ENCODE measurements at places on chromosomes 1 and 21.
A peak's percentile ranks its signal among the peaks of the same experiment; 100 is the strongest.

DNA sequence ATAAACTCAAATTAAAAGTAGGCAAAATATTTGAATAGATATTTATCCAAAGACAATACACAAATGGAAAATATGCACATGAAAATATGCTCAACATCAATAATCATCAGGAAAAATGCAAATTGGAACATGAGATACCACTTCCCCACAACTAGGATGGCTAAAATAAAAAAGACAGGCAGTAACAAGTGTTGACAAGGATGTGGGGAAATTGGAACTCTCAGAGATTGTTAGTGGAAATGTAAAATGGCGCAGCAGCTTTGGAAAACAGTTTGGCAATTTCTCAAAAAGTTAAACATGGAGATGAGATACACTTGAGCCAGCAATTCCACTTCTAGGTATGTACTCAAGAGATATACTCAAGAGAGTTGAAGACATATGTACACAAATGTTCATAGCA, 48.8 kb downstream of the NAV1 start:
- no peak for DNase-seq

DNA sequence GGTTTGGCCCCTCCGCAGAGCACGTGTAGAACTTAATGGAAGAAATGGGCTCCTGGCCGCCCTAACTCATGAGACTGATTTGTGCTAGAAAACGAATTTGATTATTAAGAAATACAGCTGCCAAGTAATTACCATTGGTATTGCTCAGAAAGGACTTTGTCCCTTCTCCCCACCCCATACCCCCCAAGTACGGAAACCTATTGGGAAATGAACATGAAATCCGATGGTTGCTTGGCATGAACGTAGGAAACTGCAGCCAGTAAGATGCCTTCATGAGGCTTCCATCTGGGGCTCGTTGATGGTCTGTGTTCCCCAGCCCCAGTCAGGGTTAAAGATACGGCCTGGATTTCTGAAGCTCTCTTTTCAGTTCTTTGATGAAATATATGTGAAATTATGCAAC, 21.4 kb downstream of the PER3 start:
- no peak for DNase-seq

GRCh38 chr1:36384542-36385409, 948 bp downstream of the STK40 start:
- no peak for DNase-seq

- no peak for DNase-seq
Measured at GRCh38 chr1:174825127-174825526, 174.6 kb upstream of the CACYBP start.

GRCh38 chr1:23613191-23614031, 54.1 kb upstream of the ID3 start:
- no peak for DNase-seq

DNA sequence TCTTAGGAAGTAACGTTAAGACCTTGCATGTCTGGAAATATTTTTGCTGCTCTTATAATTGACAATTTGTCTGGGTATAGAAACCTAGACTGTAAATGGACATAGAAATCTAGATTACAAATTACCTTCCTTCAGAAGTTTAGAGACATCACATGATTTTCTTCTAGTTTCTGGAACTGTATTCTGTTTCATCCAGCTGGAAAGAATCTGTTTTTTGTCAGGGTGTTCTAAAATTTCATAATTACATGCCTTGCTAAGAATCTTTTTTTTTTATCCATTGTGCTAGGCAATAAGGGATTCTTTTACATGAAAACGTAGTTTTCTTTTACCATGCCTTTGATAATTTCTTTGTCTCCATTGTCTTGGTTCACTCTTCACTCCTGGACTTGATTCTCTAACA, 20.7 kb upstream of the S100A7 start:
- no peak for DNase-seq

DNA sequence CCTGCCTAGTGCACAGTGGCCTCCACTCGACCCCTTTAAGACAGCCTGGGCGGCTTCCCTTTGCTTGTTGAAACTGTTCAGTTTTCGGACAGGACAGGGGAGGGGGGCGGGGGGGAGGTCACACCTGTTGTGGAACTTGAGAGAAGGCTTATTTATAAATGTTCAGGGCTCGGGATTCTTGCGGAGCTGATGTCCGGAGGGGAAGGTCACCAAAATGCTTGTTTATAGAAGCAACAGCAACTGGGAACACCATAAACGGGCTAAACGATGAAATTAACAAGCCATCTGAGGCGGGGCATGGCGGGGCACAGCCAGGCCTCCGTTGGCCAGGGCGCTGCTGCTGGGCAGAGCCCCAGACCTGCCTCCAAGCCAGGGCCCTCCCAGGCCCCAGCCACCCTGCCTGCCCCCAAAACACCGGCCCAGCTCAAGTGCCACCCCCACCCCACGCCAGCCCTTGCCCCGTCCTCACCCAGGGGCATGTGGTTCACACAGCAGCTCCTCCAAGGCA, 59.8 kb upstream of the CASZ1 start:
- no peak for DNase-seq

DNA sequence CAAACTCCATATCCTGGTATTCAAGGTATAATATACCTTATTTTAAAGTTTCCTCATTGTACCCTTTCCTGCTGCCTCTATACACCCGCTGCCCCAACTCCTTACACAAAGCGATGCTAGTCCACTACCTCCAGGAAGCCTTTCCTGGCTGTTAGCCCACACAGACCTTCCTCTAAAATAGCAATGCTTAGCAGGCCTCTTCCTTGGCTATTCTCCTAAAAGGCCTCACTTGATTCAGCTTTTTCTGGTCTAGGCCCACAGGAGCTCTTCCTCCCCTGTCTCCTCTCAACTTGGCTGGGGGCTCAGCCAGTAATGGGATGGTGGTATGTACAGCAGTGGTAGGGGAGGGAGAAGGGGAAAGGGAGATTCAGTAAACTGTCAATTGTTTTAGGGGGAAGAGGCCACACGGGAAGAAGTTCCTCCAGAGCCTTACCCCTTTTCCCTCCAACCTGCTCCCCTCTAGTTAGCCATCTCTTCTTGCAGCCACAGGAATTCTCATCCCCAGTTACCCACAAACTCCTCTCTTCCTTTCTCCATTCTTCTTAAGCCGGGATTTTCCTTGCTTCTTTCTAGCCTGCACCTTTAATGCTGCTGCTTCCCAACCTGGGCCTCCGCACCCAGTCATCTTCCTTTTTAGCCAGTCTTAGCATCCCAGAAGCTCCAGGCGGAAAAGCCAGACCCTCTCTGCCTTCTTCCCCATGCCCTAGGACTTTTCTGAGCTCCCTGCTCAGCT, 2.6 kb downstream of the LRRC41 start:
- DNase-seq = no peak

- no peak for DNase-seq
Measured at GRCh38 chr21:36171741-36172331, 15.2 kb downstream of the DOP1B start.

DNA sequence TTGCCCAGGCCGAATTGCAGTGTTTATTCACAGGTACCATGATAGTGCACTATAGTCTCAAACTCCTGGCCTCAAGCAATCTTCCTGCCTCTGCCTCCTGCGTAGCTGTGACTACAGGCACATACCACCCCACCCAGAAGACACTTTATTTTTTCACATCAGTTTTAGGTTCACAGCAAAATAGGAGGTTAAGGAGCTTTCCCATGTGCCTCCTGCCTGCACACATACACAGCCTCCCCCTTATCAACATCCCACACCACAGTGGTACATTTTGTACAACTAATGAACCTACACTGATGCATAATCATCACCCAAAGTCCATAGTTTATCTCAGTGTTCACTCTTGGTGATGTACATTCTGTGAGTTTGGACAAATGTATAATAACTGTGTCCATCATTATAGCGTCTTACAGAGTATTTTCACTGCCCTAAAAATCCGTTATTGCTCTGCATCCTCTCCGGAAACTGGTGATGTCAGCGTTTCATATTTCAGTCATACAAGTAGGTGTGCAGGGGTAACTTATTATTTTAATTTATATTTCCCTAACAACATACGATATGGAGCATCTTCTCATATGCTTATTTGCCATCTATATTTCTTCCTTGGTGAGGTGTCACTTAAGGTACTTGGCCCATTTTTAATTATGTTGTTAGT, 23.2 kb downstream of the OR13G1 start:
- no peak for DNase-seq

GRCh38 chr1:29591601-29592260, 355.4 kb downstream of the PTPRU start:
- DNase-seq = no peak

DNA sequence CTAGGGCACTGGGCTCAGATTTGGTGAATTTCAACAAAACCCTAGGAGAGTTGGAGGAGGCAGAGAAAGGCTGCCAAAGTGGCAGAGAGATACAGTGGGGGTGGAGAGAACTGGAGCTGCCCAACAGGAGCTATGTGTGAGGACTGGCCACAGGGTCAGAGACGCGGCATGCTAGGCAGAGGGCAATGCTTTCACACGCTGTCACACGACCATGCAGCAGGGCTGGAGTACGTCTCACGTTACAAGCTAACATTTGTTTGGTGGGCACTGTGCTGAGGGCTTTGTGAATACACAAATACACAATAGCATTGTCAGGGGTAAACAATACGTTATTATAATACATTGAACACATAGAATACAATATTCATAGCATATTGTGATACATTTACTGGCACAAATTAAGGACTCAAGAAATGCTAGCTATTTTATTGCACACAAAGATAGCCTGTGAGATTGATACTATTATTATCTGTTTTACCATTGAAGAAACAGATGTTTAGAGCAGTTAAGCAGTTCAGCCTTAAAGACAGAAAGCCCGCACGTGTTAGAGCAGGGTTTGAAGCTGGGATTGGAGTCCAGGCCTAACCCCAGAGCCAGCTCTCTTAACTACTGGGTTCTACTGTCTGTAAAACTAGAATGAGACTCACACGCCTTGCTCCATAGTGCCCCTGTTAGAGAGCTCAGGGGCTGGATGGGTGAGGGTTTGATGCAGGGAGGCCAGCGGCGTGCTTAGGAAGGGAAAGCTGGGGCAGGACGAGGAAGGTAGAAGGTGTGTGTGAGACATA, 4.5 kb downstream of the RAB7B start:
- no peak for DNase-seq

DNA sequence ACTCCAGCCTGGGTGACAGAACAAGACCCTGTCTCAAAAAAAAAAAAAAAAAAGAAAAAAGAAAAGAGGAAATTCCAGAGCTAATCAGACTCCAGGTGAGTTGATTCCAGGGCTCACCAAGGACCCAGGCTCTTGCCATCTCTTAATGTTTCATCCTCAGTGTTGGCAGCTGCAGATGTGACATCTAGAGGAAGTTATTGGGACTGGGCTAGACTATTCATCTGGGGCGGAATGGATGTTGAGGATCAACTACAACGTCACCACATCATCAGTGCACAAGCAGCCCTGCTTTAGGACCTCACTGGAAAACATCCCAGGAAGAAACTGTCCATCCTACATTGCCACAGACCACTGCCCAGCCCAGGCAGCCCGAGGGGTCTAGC, 28.6 kb upstream of the PARP1 start:
- DNase-seq = no peak

DNA sequence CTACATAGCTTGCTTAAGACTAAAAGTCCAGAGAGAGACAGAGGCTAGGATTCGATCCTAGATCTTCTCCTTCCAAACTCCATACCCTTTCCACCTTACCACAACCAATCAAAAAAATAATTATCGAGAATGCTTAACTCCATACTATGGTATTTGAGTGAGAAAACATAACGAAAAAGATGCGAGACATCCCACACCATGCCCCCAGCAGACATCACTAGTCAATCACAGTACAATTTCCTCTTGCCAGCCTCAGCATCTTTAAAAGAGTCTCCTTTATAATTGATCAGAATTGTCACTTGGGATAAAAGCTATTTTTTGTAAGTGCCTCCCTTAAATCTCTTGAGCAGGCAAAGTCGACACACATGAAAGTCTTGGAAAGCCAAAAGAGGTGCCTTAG, 875 bp downstream of the NCF2 start:
- DNase-seq = no peak

- peak; percentile 43 for DNase-seq
Measured at GRCh38 chr1:29380532-29380931, 144.2 kb downstream of the PTPRU start.

DNA sequence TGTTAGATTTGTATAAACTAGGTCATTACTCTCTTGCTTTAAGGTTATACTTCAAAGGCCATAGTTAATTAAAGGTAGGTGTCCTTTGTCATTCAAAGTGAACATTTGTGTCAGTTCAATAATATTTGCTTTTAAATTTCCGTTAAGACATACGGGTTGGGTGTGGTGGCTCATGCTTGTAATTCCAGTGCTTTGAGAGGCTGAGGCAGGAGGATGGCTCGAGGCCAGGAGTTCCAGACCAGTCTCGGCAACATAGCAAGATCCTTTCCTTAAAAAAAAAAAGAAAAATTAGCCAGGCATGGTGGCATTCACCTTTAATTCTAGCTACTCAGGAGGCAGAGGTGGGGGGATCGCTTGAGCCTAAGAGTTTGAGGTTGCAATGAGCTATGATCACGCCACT, 80.4 kb downstream of the KIF26B start:
- no peak for DNase-seq

DNA sequence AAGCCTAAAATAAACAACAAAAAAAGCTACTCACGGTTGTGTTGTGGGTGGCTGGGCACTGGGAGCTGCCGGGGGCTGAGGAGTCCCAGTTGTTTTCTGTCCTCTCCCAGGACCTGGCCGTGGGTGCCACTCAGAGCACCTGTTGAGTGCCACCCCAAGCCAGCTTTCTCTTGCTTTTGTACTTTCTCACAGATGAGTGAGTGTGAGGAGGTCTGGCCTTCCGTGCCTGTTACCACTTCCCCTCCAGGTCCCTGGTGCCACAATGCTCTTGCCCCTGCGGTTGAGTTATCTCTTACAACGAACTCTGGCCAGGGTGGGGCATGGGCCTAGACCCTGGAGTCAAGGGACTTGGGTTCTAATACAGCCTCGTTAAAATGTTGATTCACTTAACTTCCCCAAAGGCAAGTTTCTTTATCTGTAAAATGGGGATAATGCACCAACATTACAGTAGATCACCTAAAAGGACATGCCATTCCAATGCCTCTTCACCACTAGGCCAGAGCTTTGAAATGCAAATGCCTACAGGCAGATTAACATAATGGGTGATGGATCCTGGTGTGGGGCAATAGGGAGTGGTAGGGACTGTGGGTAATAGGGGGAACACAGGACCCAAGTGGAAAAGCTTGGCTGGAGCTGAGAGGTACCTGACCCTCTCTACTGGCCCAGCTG, at the start of gene CNR2:
Gene CNR2 (minus strand): TSS at position 151 of the 669 bp plus-strand sequence. CDS start 37,745 bp downstream, outside the sequence.
- no peak for DNase-seq

DNA sequence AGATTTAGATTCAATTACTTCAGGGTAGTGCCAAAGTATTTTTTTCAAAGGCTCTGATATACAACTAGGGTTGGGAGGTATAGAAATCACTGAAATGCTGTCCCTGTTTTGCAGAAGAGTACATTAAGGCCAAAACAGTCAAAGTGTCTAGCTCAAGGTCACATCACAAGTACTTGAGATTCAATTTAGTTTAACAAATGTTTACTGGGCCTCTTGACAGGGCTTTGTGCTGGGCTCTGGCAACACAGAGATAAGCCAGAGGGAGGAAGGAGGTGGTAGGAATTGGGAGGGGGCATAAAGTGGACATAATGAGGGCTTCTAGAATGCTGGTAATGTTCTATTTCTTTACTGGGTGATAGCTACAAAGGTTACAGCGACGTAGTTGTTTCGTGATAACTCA, 2.3 kb upstream of the SLC9A1 start:
- no peak for DNase-seq

- DNase-seq = no peak
Measured at GRCh38 chr21:17726047-17726829, 92.9 kb downstream of the C21orf91 start.

- DNase-seq = no peak
Measured at GRCh38 chr1:2101531-2101930, 51.3 kb downstream of the PRKCZ start.

Data from skeletal muscle cell (primary cell).